Stimulated activated CD4-positive, alpha-beta T cell treated with anti-CD3 and anti-CD28 coated beads, Interleukin-4, amount 100 ng/mL, for 48 hours (primary cell): ENCODE measurements at places on chromosomes 11 and 22.

GRCh38 chr11:121435551-121436511, 16.3 kb upstream of the SORL1 start:
- DNase-seq = no peak

DNA sequence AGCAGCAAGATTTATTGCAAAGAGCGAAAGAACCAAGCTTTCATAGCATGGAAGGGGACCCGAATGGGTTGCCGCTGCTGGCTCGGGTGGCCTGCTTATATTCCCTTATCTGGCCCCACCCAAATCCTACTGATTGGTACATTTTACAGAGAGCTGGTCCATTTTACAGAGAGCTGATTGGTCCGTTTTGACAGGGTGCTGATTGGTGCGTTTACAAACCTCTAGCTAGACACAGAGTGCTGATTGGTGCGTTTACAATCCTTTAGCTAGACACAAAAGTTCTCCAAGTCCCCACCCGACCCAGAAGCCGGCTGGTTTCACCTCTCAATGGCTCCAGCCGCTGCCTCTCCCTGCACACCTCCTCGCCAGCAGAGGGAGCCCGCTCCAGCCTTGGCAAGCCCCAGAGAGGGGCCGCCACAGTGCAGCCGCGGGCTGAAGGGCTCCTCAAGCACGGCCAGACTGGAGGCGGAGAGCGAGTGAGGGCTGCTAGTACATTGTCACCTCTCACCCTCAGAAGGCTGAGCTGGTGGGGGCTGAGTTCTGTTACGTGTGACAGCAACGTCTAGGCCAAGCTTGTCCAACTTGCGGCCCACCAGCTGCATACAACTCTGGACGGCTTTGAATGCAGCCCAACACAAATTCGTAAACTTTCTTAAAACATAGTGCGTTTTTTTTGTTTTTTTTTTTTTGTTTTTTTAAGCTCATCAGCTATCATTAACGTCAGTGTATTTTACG, 8.7 kb downstream of the PTH start:
- peak; percentile 47 for DNase-seq

GRCh38 chr22:19877626-19878339, 23.1 kb upstream of the GNB1L start:
- no peak for DNase-seq

DNA sequence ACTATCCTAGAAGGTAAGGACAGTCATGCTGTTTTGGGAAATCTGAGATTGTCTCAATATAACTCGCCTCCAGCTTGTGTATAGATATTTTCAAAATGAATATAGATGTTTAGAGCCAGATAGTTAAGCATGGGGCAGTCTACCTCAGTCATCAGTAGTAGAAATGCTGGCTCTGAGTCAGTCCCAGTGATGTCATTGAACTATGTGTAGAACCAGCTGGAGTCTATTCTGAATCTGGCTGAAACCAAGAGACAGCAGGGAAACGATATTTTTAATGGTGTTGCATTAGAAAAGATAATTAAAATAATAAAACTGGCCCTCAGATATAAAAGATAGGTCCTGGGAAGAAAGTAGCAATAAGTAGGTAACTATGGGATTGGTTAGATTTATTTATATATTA, 25.9 kb downstream of the PIWIL4 start:
- DNase-seq = no peak

DNA sequence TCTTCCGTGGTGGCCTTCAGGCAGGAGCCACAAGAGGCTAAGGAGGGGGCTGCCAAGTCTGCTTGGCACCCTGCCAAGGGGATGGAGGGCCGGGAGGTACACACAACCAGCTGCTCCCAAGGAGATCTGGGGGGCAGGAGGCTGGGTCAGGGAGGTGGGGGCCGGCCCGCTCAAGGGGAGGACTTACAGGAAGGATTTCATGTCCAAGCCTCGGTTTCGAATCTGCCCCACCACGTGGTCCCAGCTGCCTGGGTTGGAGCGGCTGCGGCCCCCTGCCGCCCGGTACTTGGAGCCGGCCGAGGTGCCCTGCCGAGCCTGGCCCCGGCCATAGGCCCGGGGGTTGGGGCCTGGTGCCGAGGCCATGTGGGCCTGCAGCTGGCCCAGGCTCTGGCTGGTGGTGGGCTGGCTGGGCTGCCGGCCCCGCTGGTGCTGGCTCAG, 33.5 kb downstream of the LRRC10B start:
- DNase-seq = no peak
